ENCODE measurements at places on chromosomes 7 and 10. TPM values are rescaled to one million over a fixed set of nuclear protein-coding genes. Genes with fewer than 3 reads are reported as not detected.

CDNF gene
- 0.71 TPM for total RNA-seq

COL1A2 gene
- total RNA-seq = 3,050 TPM

STEAP2 gene
- 22.9 TPM for total RNA-seq

RARRES2 gene
- total RNA-seq = 133 TPM

ANKRD30A gene
- not detected for total RNA-seq

GRID2IP gene
- total RNA-seq = 0.35 TPM

ZNF783 gene
- total RNA-seq = 12.0 TPM

LOXL4 gene
- 5.4 TPM for total RNA-seq

LAMB4 gene
- not detected for total RNA-seq

DNA sequence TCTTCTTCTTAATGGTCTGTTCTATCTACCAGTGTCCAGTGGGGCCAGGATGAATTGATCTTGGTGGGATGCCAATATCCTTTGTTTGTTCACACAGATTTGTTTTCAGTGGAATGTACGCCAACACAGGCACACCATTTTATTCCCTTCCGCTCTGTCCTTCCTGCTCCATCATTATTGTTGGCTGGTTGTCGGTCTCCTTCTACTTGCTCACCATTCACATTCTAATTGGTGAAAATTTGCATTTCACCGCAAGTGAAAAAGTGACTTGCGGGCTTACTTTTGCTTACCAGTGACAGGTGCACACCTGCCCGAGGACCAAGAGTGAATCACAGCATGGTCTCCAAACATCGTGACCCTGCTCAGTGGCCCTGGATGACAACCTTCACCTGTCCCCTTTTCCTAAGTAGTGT is 148.3 kb downstream of the NOC3L start:
- no peak for DNase-seq

GRCh38 chr10:14173706-14174594 is 156.8 kb downstream of the FRMD4A start:
- peak; percentile 41 for DNase-seq

DNA sequence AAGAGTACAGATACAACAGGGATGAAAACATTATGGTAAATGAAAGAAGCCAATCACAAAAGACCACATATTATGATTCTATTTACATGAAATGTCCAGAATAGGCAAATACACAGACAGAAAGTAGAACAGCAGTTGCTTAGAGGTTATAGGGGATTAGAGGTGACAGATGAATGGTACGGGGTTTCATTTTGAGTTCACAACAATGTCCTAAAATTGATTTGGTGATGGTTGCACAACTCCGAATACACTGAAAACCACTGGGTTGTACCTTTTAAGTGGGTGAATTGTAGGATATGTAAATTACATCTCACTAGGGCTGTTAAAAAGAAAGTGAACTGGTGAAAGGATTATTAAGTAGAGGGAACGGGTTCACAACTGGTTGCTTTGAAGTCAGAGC is 76.3 kb upstream of the MRLN start:
- no peak for DNase-seq

DNA sequence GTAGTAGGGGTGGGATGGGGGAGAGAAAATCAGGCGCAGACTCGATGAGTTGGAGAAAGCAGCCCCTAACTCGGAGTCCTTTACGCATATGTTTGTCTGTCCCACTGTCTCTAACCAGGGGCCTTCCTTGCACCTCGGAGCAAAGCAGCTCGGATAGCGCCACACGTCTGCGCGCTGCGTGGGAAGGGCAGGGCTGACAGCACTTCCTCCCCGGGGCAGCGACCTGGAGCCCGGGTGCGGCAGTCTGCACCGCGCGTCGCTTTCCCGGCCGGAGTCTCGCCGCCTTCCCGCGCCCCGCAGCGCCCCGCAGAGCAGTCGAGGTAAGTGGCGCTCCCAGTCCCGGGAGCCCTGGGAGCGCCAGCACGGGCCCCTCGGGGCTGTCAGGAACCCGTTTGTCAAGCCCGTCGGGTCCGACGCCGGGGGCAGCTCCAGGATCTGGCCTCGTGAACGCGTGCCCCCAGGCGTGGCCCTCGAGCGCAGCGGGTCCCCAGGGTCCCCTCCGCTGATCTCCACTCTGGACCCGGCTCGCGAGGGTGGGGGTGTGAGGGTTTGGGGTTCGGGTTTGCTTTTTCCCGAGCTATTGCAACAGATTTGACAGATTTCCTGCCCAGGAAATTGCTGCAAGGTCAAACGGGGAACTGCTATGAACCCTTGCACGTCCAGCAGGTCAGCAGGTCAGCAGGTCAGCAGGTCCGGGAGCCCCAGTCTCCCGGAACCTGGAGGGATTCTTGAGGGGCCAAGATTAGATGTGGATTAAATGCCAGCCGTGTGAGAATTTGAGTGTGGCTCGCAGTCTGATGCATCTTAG is 597 bp downstream of the APBB1IP start:
- no peak for DNase-seq

GRCh38 chr10:11265484-11265883 is 247.8 kb downstream of the CELF2 start:
- no peak for DNase-seq

DNA sequence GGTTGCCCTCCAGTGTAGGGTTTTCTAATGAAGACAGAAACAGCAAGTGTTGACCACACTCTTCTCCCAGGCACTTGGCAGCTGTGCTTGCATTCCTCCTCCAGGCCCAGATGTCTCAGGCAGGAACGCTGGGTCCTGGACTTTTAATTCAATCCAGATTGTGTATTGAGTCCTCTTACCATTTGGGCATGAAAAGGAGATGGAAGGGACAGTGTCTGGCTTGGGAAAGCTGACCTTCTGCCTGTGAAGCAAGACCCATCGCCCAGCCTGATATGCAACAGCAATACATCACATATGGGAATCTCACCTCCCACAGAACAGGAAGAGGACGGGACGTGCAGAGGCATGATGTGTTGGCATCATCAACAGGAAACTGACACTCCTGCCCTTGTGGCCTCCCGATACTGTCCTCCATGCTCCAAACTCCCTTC is 174.4 kb upstream of the LYZL2 start:
- no peak for DNase-seq

GRCh38 chr10:35007858-35008301 is 82.3 kb downstream of the CUL2 start:
- DNase-seq = no peak

GRCh38 chr7:149713061-149713730 is 60.2 kb downstream of the ZNF467 start:
- DNase-seq = peak; percentile 77

- DNase-seq = peak; percentile 93
Observed at GRCh38 chr10:78407009-78407711, 373.5 kb downstream of the RPS24 start.

GRCh38 chr10:6069081-6069931 is 7.1 kb upstream of the IL2RA start:
- no peak for DNase-seq

DNA sequence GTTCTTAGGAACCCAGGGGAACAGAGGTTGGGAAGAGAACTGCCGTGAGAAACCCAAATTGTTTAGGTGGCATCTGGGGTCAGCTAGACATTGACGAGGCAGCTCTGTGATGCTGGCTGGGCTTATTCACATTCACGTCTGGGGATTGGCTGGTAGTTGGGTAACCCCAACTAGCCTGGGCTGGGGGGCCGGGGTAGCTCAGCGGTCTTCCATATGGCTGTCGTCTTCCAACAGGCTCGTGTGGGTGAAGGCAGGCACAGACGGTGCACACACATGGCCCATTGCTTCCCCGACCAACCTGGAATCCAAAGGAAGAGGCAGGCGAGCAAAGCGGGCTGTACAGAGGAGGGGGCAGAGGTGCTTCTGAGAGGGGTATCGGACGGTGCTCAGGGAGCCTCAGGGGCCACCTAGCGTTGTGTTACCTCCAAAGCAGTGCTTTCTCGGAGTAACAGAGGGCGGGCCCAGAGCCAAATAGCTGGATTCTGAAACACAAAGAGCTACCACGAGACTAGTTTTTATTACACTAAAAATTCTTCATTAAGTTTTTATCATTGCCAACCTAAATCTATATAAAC is 34.5 kb downstream of the MKI67 start:
- DNase-seq = no peak

DNA sequence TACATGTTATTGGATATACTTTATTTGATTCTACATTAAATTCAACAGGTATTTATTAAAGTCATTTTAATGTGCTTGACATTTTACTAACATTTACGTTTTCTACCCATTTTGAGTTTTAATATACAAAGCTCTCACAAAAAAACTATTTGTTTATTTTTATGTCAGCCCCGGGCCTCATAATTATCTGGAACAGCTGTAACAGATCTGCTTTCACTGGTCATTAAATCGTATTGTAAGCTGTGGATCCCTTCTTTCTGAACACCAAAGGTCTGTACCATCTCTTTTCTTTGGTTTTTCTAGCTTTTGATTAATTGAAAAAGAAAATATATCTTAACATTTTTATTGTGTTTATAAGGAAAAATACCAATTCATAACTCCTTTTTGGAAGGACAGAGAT is 73.5 kb downstream of the SEMA3E start:
- DNase-seq = no peak

DNA sequence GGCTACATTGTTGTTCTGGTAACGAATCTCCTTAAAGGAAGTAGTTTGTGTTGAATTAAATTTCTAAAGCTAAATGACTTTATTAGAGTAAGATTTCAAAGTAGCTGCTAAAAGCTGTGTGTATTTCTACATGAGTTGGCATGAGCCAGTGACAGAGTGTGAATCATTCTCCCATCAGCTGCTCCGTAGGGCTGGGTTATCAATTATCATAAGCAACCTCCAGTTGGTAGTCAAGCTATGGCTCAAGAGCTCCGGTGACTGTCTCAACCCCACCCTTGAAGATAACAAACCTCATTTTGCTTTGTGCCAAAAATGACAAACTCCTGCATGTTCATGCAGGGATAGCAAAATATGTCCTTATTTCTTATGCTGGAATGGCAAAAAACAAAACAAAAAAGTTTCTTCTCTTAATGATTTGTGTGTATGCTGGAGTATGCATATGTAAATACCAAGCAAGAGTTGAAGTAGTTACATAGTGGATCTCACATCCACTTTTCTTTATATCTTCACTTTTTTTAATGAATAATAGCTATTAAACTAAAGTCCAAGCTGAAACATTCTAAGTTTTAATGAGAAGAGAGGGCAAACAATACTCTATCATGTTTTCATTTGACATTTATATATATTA is 249.4 kb downstream of the CACNA2D1 start:
- DNase-seq = no peak

DNA sequence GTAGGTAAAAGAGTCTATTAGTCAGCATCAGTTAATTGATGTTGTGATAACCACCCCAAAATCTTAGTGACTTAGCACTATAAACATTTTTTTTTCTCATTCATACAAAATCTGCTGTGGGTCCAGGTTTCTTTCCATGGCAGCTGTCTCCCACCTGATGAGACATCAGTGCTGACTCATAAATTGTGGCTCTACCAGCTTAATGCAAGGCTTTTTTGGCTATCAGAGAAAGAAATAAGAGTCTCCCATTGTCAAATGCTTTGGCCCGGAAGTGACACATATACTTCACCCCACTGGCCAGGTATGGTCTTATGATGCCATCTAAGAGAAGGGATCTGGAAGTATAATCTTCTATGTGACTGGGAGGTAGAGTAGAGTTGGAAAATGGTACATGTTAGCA is 14.5 kb downstream of the DNAJB9 start:
- DNase-seq = no peak

GRCh38 chr10:90227217-90227656 is 525.8 kb downstream of the KIF20B start:
- DNase-seq = no peak

- no peak for DNase-seq
Observed at GRCh38 chr10:105189463-105189800, 548.3 kb downstream of the SORCS3 start.

GRCh38 chr10:110421512-110422138 is 76.1 kb upstream of the DUSP5 start:
- DNase-seq = no peak

DNA sequence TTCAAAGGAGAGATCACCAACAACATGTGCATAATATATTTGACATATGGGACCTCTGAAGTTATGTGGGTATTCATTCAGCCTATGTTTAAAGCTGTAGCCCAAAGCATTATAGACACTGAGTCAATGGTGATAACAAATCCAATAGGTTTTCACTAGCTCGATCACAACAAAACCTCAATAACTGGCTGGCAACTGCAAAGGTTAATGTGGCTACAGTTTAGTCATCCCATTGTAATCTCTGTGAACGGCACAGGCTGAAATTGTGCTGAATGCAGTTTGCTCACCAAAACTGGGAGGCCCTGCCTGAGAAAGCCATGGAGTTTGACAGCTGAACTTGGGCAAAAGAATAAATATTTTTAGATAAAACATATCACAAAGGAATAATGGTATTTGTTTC is 152.4 kb upstream of the ADO start:
- no peak for DNase-seq

GRCh38 chr7:106757846-106758245 is 96.9 kb upstream of the CCDC71L start:
- no peak for DNase-seq

DNA sequence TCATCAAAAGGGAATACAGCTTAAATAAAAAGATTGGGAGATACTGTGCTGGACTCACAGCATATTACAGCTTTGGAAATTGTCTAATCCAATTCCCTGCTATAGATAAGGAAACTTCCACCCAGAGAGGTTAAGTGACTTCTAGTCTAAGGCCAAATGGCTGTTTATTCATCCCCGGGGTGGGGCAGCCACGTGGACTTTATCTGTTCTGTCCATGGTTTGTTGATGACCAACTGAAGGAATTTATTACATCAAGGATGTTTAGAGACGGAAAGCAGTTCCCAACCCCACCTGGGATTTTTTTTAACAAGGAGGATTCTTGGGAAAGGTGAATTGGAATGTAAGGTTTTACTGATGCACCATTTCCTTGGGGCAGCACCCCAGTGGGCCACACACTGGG is 88.6 kb downstream of the ATXN7L1 start:
- DNase-seq = no peak

- peak; percentile 55 for DNase-seq
Observed at GRCh38 chr7:16982640-16983350, 101.0 kb upstream of the AGR3 start.

DNA sequence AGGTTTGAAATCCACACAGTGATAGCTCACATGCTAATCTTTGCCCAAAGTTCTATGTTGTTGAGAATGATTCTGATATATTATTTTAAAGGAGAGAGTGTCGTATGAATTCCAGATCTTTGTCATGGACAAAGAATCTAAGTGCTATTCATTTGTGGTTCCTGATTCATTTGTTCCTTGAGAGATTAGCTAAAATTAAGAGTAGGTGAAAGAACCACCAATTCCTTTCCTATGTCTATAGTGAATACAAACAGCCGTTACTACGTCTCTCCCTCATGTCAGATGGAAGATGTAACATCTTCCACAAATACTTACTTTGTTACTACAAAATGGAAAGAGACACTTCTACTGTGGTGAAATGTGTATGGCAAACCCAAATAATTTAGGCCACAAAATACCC is 3.3 kb upstream of the PLXDC2 start:
- DNase-seq = no peak

- no peak for DNase-seq
Observed at GRCh38 chr10:114751856-114752255, 69.7 kb upstream of the FHIP2A start.

GRCh38 chr10:47311193-47311931 is 10.9 kb upstream of the GDF2 start:
- DNase-seq = no peak

GRCh38 chr7:266851-267840 is 22.8 kb upstream of the FOXL3 start:
- DNase-seq = no peak

GRCh38 chr7:67470256-67470751 is 473.7 kb downstream of the TYW1 start:
- peak; percentile 31 for DNase-seq

GRCh38 chr7:82406937-82407336 is 36.6 kb downstream of the CACNA2D1 start:
- no peak for DNase-seq

- DNase-seq = no peak
Observed at GRCh38 chr10:62769574-62770242, 34.8 kb upstream of the ADO start.

- no peak for DNase-seq
Observed at GRCh38 chr10:96025566-96025965, 17.8 kb upstream of the CCNJ start.

Data from left lung (tissue), 14 donors.